Spleen (tissue), 13 donors: ENCODE measurements at places on chromosomes 6 and 20.

GRCh38 chr20:19765266-19765665, 7.2 kb downstream of the RIN2 start:
- DNase-seq: no peak

DNA sequence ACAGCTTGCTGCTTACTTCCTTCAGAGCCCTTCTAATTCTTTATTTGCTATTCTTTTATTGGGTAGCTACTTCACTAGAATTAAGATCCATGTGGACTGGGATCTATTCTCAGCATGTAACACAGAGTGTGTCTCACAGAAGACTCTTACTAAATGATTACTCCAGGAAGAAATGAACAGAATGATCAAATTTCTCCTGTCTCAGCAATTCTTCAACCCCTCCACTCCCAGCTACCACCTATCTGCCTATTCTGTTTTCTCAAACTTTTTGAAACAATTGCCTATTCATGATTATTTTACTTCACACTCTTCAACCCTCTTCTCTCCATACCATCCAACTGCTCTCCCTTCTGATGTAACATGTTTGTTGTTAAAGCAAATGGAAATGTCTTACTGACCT, 132.6 kb downstream of the BTBD9 start:
- no peak for DNase-seq

DNA sequence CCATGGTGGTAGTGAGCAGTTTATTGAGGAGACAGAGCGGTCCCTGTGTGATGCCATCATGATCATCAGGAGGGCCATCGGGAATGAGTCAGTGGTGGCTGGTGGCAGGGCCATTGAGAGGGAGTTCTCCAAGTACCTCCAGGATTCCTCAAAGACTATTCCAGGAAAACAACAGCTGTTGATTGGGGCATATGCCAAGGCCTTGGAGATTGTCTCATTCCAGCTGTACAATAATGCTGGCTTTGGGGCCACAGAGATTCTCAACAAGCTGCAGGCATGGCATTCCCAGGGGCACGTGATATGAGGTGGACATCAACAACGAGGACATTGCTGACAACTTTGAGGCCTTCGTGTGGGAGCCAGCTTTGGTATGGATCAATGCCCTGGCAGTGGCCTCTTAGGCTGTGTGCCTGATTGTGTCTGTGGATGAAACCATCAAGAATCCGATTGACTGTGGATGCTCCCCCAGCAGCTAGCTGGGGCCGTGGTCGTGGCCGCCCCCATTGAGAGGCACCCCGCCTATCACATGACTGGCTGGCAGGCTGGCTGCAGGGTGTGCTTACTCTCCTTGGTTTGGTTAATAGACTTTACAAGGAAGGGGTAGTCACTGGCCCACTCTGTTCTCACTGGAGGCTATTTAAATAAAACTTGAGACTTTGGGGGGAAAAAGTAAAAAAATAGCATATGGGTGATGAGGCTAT, 16.7 kb downstream of the RAET1E start:
- no peak for DNase-seq

DNA sequence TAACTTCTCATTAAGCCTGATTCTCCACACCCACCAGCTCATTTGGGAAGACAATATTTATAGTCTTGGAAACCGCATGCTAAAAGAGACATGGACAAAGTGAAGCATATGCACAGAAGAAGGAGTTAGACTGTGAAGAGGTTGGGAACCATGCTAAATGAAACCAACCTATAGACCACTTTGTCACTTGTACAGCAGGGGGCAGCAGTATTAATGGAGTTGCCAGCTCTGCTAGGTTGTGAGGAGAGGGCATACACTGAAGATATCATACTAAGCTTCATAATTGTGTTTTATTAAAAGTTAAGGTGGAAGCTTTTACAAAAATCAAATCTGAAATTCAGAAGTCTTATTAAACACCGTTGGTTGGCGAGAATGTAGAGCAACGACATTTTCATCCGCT, 38.3 kb upstream of the HMGCLL1 start:
- DNase-seq: no peak

DNA sequence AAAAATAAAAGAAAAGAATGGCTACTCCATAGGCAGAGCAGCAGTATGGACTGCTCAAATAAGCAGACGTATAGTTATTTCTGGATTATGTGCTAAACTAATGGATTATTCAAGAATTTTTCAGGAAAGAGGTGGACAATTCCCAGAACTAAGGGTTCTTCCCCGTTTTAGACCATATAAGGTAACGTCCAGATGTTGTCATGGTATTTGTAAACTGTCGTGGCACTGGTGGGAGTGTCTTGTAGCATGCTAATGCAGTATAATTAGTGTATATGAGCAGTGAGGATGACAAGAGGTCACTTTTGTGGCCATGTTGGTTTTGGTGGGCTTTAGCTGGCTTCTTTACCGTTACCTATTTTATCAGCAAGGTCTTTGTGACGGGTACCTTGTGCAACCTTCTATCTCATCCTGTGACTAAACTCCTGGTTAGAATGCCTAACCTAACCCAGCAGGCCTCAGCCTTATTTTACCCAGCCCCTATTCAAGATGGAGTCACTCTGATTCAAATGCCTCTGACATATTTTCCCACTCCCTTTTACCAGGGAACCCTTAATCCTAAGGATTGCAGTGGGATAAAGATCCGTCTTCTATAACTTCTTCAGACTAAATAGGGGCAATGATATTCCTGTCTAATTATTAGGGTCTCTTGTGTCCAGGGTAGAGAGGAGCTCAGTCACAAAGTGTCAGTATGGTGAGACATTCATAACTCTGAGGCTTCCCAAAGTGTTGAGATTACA, 11.1 kb upstream of the TRIM38 start:
- DNase-seq: no peak

- no peak for DNase-seq
Observed at GRCh38 chr6:17656644-17657043, 50.1 kb downstream of the NUP153 start.

- DNase-seq: no peak
Observed at GRCh38 chr20:20683481-20684321, 28.7 kb downstream of the RALGAPA2 start.

- DNase-seq: no peak
Observed at GRCh38 chr20:58092353-58092752, 136.1 kb downstream of the ANKRD60 start.

GRCh38 chr6:129929433-129929832, 68.3 kb upstream of the TMEM244 start:
- no peak for DNase-seq

DNA sequence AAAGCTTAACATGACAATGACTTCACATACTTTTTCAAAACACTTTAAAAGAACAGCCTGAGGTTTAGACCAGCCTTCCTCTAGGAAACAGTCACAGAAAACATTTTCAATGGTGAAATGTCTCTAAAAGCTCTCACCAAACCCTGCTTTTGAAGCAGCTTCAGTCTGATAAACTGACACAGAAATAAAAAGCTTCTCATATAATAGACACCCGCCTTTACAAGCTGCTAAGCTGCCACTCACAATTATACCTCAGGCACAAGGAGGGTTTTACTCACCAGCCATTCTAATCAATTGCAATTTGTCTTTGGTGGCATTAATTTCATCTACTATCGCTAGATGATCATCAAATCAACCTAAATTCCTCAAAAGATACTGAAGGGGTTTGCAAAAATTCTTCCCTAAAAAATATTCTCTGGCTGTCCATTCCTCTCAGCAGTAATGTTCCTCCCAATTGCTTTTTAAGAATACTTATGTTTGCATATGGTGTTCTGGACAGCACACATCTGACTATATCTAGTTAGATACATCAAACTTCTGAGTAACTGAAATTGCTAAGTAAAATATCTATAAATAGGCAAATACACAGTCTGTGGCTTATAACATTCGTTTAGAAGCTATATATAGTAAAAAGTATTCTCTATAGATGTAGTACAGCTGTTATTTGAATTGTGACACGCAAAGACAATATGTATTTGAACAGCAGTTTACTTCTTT, 29.4 kb downstream of the KIF13A start:
- DNase-seq: no peak

DNA sequence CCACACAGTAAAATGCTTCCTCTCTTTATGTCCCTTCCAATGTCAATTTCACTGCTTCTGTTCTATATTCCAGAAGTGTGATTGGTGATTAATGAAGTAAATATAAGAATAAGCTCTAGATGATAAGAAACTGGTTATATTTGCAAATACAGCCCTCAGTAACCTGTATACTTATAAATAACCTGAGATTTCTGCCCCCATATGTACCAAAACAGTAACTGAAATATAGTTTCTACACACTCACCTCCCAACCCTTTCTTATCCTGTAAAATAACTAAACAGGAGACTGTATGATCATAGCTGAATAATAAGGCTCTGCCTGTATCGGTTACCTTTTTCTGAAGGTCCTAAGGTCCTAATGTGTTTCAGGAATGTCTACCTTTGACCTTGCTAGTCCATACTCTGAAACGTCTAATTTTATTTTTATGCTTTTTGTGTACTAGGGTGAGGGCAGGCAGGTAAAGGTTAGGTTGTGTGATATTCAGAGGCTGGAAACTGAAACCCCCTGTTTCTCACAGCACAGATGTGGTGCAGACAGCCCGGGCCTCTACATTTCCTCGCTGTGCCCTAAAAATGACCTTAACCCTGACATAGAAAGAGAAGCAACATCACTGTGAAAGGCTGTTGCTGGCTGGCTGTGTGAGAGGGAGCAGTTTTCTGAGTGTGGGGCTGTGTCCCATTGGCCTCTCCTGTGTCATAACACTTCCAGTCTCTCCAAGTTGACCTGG, 378.8 kb downstream of the CENPW start:
- no peak for DNase-seq

GRCh38 chr6:107030151-107030550, 2.2 kb downstream of the MTRES1 start:
- no peak for DNase-seq
